ENCODE measurements at places on chromosomes 12 and 14.

- no peak for DNase-seq
Observed at GRCh38 chr14:97703006-97703760, 906.0 kb downstream of the VRK1 start.

- DNase-seq, result no peak
Observed at GRCh38 chr12:66030217-66030781, 100.3 kb downstream of the LLPH start.

- DNase-seq, result no peak
Observed at GRCh38 chr14:90512329-90512991, 115.6 kb downstream of the CALM1 start.

DNA sequence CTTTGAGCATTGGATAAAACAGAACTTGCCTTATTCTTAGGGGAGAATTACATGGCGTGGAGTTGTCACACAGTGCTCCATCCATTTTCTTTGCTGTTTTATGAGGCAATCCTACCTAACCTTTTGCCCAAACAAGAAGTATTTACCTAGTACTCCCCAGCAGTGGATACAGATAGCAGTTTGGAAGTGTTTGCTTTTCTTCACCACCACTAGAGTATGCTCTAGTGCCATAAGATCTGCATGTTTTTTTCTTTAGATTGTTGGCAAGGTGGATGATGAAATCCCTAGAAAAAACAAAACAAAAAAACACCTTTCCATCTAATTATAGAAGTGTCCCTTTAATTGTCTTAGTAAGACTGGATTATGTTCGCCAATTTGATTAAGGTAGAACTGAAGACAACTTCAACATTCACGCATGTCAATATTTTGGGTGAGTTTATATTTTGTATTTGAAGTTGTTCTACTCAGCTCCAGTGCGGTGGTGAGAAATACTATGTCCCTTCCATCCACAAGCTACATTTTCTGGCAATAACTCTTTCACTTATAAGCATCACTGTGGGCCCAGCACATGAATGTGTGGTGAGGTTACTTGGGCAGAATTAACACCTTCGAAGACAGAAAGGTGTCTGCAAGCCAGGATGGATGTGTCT, 23.6 kb upstream of the TMEM260 start:
- peak; percentile 11 for DNase-seq

GRCh38 chr12:10562306-10562933, 51.0 kb downstream of the MAGOHB start:
- DNase-seq, result peak; percentile 20

- no peak for DNase-seq
Observed at GRCh38 chr14:95503365-95504134, 12.9 kb downstream of the SYNE3 start.

DNA sequence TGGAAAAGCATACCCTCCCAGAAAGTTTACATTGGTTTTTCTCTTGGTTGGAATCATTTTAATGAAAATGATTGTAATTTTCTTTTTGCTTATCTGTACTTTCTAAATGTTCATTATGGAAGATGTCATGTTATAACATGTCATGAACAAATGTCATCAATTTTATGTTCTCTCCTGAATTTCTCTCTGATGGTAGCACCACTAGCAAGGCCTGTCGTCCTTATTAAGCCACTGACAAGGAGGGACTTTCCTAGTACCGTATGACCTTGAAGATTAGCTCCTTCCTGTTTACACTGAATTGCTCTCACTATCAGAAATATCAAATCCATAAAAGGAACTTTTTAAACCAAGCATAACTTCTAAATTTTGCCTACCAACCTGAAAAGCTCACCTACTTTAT, 99.0 kb downstream of the ESR2 start:
- no peak for DNase-seq

GRCh38 chr14:50985124-50985858, 41.0 kb upstream of the PYGL start:
- DNase-seq, result no peak

GRCh38 chr12:122855928-122856831, 20.9 kb downstream of the HIP1R start:
- peak; percentile 41 for DNase-seq

DNA sequence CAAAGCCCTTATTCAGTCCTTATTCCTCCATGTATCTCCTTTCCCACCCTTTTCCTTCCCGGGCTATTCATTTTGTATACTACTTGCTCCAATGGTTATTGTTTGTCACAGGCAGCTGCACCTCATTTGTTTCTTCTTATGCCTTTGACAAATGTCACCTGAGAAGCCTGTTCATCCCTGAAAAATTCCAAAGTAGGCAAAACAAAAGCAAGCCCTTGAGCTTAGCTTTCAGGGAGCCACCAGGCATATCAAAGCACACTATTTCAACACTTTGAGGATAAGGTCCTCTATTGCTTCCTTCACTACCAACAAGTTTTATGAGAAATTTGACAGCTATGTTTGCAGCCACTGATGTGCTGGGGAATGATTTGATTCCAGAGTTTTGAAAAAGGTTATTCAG, 738.7 kb upstream of the LMO3 start:
- DNase-seq, result no peak

- no peak for DNase-seq
Observed at GRCh38 chr12:111457577-111457976, 51.9 kb downstream of the SH2B3 start.

DNA sequence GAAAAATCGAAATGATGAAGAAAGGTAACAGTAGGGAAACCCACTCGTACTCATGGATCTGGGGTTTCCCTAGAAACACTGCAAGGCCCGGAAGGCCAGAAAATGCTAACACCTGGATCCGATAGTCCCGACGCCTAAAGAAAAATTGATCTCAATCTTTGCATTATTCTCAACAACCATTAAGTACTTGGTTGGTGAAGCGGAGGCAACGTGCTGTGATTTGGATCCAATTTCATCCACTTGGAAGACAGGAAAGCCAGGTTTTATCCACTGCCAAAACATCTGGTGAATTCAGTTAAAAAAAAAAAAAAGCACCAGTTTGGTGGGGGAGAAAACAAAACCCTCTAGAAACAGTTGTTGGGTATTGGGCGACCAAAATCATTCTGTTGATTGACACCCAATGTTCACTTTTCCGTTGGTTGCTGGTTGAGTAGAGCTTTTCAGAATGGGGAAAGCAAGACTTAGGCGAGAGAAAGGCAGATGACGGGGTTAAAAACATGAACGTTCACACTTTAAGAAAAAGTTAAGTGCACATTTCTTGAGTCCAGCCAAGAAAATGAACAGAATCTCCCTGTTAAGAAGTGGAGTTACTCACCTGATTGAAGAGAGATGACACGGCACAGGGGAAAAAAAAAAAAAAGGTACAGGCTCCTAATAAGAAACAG, 41.9 kb upstream of the MED13L start:
- DNase-seq, result no peak

GRCh38 chr12:49223590-49224369, 34.9 kb upstream of the TUBA1A start:
- DNase-seq, result peak; percentile 45

DNA sequence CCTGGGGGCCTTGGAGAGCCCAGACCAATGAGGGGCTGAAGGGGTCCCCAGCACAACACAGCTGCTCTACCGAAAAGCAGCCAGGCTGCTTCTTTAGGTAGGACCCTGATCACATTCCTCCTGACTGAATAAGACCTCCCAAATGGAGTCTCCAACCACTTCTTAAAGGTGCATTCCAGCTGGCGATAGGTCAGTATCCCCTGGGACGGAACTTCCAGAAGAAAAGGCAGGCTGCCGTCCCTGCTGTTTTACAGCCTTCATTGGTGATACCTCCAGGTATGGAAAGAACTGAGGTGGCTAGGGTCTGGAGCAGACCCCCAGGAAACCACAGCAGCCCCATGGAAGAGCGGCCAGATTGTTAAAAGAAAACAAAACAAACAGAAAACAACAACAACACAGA, 340.6 kb downstream of the BTG1 start:
- no peak for DNase-seq

- DNase-seq, result no peak
Observed at GRCh38 chr14:94897082-94897481, 127.2 kb upstream of the GSC start.

DNA sequence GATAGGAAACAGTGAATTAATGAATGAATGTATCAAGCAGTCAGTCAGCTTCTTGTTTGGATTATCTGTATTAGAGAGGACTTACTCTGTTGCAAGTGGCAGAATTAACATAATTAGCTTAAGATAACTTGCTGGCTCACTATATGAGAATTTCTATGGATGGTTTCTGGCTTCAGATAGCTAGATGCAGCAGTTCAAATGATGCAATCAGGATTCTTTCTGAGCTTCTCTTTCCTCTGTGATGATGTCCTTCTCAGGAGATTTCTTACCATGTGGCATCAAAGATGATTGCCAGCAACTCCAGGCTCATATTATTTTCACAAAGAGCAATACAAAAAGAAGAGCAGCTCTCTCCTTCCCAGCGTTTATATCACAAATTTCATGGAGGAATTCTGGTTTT, 30.7 kb downstream of the FRMD6 start:
- no peak for DNase-seq

GRCh38 chr12:20309504-20310148, 58.7 kb upstream of the PDE3A start:
- DNase-seq, result no peak

DNA sequence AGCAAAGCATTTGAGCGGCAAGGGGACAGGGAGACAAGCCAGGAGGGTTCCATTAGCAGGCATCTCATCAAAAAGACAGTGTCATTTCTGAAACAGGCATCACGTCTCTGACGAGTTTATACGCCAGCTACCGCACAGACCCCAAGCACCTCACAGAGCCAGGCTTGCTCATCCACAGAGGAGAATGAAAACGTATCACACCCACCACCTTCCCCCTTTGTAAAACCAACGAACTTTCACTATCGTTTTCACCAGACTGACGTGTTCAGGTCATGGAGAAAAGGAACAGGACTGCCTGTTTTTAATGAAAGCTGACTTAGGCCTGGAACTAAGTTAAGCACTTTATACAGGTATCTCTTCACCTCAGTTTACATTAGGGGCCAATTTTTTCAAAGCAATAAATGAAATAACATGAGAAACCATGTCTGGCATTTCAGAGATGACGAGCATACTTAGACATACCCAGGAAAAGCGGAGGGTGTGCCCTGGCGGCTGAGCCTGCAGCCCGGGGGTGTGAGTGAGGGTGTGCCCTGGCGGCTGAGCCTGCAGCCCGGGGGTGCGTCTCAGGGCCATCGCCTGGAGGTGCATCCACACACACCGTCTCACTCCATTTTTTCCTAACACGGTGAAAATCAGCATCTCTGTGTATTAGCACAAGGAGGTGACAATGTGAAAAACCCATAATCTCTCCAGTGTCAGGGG, 41.9 kb downstream of the STX2 start:
- DNase-seq, result no peak

- DNase-seq, result no peak
Observed at GRCh38 chr12:93015871-93016751, 87.0 kb upstream of the EEA1 start.

- no peak for DNase-seq
Observed at GRCh38 chr12:115375186-115375991, 691.4 kb upstream of the TBX3 start.

DNA sequence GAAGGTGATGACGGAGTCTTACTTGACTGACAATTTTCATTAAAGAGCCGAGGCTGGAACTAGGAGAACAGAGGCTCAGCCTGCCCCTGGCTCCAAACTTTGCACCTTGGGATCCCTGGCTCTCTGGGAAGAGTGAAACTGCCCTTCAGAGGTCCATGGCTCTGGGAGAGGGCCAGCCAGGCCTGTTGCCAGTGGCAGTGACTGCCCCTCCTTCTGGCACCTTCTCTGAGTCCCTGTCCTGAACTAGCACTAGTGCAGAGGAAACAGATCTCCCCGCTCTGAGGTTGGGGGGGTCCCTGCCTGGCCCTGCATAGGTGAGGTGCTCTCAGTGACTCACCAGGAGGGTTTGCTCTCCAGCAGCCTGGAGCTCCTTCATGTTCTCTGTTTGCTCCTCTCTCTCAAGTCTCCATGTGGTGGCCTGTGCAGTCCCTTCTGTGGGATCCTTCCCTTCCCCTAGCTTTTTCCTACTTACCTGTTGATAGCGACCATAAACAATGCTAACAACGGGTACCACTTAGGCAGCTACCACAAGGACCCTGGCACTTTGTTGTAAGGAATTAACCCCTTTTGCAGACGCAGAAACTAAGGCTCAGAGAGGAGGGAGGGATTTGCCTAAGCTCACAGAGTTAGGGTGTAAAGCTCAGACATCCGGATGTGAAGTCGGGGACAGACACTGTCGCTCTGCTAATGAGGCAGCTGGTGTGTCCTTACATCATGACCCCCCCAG, 22.4 kb downstream of the FAM222A start:
- peak; percentile 23 for DNase-seq

DNA sequence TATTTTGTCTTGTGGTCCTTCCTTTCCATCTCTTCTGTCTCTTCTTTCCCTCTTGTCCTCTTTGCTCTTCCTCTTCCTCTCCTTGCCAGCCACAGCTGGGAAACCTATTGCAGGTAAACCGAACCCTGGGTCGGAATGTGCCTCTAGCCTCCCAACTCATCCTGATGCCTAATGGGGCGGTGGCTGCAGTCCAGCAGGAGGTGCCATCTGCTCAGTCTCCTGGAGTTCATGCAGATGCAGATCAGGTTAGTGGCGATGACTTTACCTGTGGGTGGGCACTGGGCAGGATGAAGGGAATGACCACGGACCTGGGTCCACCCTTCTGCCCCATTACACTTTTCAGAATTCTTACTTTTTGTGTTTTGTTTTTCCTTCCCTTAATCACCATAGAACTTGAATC, 8.2 kb downstream of the PHC1 start:
- DNase-seq, result no peak

DNA sequence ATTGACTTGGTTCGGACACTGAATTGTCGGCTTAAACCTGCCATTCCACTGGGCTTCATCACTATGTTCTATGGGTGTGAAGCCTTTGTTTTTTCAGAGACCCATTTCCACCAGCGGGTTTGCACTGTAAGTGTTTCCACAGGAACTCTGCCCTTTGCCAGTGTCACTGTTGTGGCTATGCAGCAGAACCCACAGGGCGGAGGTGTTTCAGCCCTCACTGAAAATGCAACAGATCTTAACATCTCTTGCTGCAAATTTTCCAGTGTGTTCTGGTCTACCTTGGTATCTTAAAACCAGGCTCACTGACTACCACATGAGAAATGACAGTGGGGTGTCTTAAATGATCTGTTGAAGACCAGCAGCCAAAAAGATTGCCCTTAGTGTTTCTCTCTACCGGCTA, 21.1 kb downstream of the PRKCH start:
- DNase-seq, result no peak

Data from SK-N-SH (cell line).